ENCODE measurements at places on chromosomes 2 and 18.

GRCh38 chr18:56743115-56743514, 92.0 kb downstream of the WDR7 start:
- no peak for DNase-seq

GRCh38 chr2:69103419-69103818, 90.4 kb downstream of the ANTXR1 start:
- DNase-seq, result no peak

DNA sequence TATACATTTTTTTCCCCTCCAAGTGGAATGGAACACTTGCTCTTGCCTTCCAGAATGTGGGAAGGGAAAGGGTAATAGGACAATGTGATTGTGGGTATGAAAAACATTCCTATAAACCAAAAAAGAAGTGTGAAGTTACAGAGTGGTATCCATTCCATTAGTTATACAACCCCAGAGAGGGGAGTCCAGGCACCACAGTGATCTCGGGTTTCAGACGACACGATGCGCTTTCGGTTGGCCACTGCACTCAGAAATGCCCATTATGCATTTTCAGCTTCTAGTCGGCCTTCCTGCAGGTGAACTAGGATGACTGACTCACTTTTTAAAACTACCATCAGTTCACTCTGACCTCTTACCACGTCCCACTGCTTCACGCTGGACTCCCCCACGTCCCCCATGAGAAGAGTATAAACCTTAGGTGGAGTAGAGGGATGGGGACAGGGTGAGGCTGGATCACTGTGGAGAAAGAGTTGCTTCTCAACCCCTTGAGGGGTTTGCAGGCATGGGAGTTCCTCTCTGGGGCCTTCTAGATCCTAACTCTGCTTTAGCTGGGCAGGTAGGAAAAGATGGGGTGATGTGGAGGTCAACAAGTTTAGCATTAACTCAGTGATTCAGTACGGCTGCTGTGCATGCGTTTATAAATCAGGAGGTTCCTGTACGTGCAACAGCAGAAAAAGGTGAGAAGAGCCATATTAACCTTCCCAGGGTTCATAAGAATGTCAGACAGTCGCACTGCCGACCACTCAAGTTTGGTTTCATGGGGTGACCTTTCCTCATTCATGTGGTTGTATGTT, 50.5 kb downstream of the ZNF532 start:
- DNase-seq, result no peak

GRCh38 chr18:27797484-27797883, 379.4 kb downstream of the CDH2 start:
- DNase-seq, result no peak

- no peak for DNase-seq
These were observed 3.2 kb downstream of the BOD1L2 start for GRCh38 chr18:57150081-57150480.

DNA sequence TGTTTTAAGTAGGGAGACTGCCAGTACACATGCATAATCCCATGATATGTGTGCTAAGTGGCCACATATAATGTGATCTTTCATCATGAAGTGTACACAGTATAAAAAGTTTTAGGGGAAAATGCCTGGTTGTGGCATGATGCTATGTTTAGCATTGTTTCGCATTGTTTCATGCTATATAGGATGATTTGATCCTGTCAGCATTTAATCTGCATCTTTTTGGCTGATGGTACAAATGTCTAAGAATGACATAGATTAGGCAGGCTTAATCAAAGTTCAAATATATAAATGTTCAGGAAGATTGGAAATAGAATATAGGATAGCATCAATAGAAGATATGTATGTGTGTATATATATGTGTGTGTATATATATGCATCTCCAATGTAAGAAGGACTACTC, 83.6 kb downstream of the MYO3B start:
- no peak for DNase-seq

DNA sequence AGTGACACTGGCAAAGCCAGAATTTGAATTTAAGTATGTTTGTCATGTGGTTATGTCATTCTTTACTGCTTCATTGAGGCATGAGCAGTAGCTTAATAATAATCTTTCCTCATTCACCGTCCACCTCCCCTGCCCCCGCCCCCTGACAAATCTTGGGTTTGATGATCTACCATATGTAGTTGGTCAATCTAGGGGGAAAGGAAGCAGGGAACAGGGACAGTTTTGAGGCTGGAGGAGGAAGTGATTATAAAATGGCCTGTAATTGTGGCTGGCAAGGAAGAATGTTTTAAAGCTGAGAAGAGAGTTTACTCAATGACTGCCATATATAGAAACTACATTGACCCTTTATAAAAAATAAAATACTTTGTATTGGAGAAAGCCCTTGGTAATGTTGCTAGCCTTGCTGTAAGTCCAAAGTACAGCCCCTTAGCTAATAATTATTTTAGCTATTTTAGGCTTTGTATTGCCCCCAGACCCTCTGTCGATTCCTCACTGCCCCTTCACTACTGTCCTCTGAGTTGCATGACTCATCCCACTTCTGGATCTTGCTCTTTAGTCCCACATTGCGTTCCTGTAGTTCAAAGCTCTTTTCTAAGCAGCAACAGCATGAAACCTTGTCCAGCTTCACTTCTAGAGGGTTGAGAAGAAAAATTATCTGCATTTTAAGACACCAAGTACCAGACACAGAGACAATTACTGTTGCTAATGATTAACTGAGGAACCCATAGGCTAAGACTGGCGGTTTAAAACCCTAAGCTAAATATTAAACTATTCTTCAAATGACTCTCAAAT, 38.4 kb downstream of the PELI1 start:
- no peak for DNase-seq

All from DMS79 (cell line).